Activated T-helper 2 cell treated with anti-CD3 and anti-CD28 coated beads, Interferon-gamma antibody, Interleukin-2, Interleukin-4, amounts not matched to agents 10 μg/mL and 5 μg/mL and 100 μg/mL, durations not matched to agents 14 hours and 24 hours and 36 hours (primary cell): ENCODE measurements at places on chromosomes 4 and X.

GRCh38 chr4:108861334-108861733 lies 98.5 kb upstream of the ETNPPL start:
- no peak overlapping the region for H3K27ac ChIP-seq
- peaks cover 13% of the 10 kb centered on the region for H3K4me1 ChIP-seq
- no peaks in the 10 kb centered on the region for H3K36me3 ChIP-seq
- peaks cover 13% of the 10 kb centered on the region for H3K27me3 ChIP-seq

DNA sequence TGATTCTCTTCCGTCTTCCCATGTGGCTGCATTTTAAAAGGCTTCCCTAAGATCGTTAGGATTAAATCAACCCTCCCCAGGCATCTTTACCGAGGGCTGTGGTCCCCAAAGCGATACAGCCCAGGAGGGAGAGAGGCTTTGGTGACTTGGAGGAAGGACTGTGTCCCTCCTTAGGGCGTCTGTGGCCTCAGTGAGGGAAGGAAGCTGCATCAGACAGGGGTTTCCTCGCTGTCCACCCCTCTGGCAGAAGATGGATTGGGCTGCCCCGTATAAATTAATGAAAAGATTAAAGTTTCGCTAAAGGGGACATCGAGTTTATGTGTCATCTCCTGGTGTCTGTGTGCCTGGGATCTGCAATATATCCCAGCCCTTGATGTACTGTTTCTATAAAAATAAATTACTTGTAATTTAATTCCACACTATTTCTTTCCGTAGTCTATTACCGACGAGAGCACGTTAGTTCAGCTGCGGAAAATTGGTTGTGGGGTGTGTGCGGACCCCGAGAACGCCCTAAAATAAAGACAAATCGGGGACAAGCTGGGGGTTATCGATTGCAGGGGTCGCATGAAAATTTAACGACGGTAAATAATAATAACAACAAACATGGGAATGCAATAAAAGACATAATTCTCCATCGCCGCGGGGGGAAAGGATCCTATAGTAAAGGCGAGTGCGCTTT lies 6.5 kb downstream of the SHOX start:
- no peak overlapping the region for H3K27ac ChIP-seq
- H3K27me3 ChIP-seq = peaks cover 48% of the 10 kb centered on the region
- no peaks in the 10 kb centered on the region for H3K36me3 ChIP-seq
- DNase-seq = no peak
- no peaks in the 10 kb centered on the region for H3K4me1 ChIP-seq
- H3K4me3 ChIP-seq = no peak overlapping the region

GRCh38 chrX:102833136-102833535 lies 103.9 kb upstream of the RAB40AL start:
- H3K4me3 ChIP-seq = no peak overlapping the region
- no peak overlapping the region for H3K27ac ChIP-seq
- no peak for DNase-seq
- H3K27me3 ChIP-seq = no peaks in the 10 kb centered on the region
- H3K36me3 ChIP-seq = peaks cover 3% of the 10 kb centered on the region
- no peaks in the 10 kb centered on the region for H3K4me1 ChIP-seq

DNA sequence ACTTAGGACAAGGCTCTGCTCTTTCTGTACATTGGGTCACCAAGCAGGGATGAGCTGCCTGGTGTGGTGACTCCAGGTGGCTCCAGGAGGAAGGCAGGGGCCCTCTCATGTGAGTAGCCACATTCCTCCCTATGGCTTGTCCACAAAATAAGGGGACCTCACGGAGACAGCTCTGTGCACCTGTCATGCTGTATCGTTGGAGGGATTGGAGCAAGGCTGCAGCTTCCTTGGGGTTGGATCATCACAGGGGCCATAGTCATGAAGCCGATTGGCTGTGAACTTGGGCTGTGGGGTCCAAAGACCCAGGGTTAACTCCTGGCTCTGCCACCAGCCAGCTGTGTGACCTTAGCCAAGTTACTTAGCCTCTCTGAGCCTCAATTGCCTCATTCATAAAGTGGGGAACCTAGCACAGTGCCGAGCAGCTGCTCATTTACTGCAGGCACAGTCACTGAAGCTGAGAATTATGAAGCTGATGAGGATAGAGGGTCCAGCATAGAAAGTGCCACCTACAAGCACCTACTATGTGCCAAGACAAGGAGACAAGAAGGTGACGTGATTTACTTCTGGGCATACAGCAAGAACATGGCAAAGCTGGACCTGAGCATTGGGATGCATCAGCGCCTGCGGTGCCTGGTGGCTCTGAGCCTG lies 11.8 kb upstream of the KIAA0232 start:
- no peak overlapping the region for H3K4me3 ChIP-seq
- no peaks in the 10 kb centered on the region for H3K27me3 ChIP-seq
- peaks cover 12% of the 10 kb centered on the region for H3K4me1 ChIP-seq
- H3K27ac ChIP-seq = no peak overlapping the region
- DNase-seq = no peak
- no peaks in the 10 kb centered on the region for H3K36me3 ChIP-seq

DNA sequence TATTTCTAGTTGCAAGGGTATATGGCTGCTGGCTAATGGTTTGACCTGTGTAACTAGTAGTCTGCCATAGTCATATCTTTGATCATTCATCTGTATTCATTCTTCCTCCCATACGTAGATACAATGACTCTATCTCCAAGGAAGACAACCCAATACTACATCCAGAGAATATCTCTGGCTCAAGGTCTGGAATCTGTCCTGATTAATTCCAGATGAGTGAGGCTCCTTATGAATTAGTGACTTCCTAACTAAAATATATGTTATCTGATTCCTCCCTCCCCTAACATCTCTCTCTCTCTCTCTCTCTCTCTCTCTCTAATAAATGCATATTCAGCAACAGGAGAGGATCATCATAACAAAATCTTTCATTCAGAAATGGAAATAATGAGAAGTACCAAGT lies 641.5 kb downstream of the FAT4 start:
- no peaks in the 10 kb centered on the region for H3K27me3 ChIP-seq
- no peak overlapping the region for H3K4me3 ChIP-seq
- no peaks in the 10 kb centered on the region for H3K36me3 ChIP-seq
- no peak for DNase-seq

DNA sequence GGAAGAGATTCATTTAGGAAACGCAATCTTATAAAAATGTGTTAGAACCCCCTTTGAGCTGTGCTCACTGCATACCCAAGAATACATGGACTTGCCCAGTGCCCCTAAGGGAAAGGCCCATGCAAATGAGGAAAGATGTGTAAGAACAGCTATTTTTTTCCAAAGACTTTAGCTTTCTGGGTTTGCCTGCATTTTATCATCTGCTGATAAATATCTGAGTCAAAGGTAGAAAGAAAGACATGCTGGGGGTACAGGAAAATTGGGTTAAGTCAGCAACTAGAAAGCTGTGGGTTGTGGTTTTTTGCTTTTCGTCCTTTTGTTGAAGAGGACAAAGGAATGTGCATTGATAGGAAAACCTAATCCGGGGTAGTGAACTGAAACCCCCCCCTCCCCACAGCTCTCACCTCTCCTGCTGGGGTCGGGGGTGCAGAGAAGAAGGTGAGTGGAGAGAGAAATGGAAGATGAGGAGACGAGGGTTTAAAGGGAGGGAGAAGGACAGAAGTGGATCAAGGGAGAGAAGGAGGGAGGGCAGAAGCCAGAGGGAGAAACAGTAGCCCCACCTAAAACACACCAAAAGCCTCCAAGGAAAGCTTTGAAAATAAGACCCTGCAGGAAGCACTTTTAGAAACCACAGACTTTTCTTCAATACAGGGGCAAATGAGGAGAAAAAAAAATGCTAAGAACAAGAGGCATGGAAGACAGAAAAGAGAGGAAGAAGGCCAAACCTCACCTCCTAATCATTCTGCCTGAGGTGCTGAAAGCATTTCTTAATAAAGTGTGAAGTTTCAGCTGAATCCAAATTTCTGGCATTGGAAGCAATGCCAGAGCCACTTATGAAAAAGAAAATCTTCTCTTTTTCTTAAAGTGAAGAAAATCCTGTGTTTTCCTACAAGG lies 49.3 kb downstream of the KDR start:
- no peak overlapping the region for H3K27ac ChIP-seq
- H3K36me3 ChIP-seq = no peaks in the 10 kb centered on the region
- H3K4me1 ChIP-seq = peaks cover 6% of the 10 kb centered on the region
- no peak overlapping the region for H3K4me3 ChIP-seq
- no peaks in the 10 kb centered on the region for H3K27me3 ChIP-seq

DNA sequence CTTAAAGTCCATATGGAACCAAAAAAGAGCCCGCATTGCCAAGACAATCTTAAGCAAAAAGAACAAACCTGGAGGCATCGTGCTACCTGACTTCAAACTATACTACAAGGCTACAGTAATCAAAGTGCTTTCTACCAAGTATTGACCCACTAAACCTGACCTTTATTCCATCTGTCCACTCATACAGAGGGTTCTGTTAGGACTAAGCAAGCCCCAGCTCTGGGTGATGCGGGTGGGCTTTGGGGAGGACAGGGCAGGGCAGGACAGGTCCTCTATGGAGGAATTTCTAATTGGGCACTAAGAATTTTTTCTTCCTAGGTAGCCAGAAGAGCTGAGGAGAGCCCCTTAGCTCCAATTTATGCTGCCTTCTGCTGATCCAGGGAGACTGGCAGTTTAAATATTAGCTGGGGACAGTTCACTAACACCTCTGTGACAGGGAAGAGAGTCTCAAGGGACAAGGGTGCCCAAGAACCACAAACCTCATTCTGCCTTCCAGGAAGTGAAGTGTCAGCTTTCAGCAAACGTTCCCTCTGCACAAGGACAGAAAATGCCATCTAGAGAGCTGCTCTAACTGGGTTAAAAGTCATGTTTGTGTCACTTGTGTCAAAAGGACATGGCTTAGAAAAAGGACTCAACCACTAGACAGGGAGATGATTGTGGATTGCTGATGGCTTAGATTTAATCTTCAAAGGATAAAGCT lies 143.2 kb downstream of the KIT start:
- no peaks in the 10 kb centered on the region for H3K27me3 ChIP-seq
- H3K4me3 ChIP-seq = no peak overlapping the region
- peaks cover 2% of the 10 kb centered on the region for H3K4me1 ChIP-seq
- H3K27ac ChIP-seq = no peak overlapping the region
- H3K36me3 ChIP-seq = no peaks in the 10 kb centered on the region
- DNase-seq = no peak

GRCh38 chrX:96566878-96567277 lies 117.8 kb upstream of the DIAPH2 start:
- no peak overlapping the region for H3K27ac ChIP-seq
- H3K27me3 ChIP-seq = no peaks in the 10 kb centered on the region
- no peak overlapping the region for H3K4me3 ChIP-seq

GRCh38 chrX:10142041-10142599 lies 14.7 kb upstream of the CLCN4 start:
- no peaks in the 10 kb centered on the region for H3K27me3 ChIP-seq
- H3K27ac ChIP-seq = no peak overlapping the region
- no peak for DNase-seq
- no peak overlapping the region for H3K4me3 ChIP-seq

- H3K4me3 ChIP-seq = no peak overlapping the region
- H3K27ac ChIP-seq = no peak overlapping the region
- peaks cover 9% of the 10 kb centered on the region for H3K36me3 ChIP-seq
These were observed 57.5 kb downstream of the GPR82 start for GRCh38 chrX:41781500-41781899.

- H3K4me1 ChIP-seq = peaks cover 9% of the 10 kb centered on the region
- no peak overlapping the region for H3K27ac ChIP-seq
- no peak for DNase-seq
- H3K4me3 ChIP-seq = peak overlapping the region; percentile 94
- H3K36me3 ChIP-seq = no peaks in the 10 kb centered on the region
- H3K27me3 ChIP-seq = peaks cover 18% of the 10 kb centered on the region
These were observed 35.9 kb upstream of the GRPEL1 start for GRCh38 chr4:7103607-7104365.

DNA sequence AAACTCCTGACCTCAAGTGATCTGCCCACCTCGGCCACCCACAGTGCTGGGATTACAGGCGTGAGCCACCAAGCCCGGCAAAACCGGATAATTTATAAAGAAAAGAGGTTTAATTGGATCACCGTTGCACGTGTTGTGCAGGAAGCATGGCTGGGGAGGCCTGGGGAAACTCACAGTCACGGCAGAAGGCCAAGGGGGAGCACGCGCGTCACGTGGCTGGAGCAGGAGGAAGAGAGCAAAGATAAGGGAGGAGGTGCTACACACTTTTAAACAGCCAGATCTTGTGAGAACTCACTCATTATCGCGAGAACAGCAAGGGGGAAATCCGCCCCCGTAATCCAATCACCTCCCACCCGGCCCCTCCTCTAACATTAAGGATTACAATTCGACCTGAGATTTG lies 177.9 kb upstream of the TENM3 start:
- H3K27ac ChIP-seq = no peak overlapping the region
- no peak overlapping the region for H3K4me3 ChIP-seq
- DNase-seq = no peak

GRCh38 chr4:26837993-26838842 lies 22.4 kb upstream of the STIM2 start:
- no peak for DNase-seq
- H3K4me3 ChIP-seq = no peak overlapping the region
- H3K27ac ChIP-seq = no peak overlapping the region
- H3K36me3 ChIP-seq = no peaks in the 10 kb centered on the region
- H3K4me1 ChIP-seq = peaks cover 4% of the 10 kb centered on the region
- H3K27me3 ChIP-seq = peaks cover 5% of the 10 kb centered on the region

GRCh38 chr4:142512161-142512560 lies 333.9 kb downstream of the INPP4B start:
- no peaks in the 10 kb centered on the region for H3K27me3 ChIP-seq
- no peaks in the 10 kb centered on the region for H3K4me1 ChIP-seq
- H3K27ac ChIP-seq = no peak overlapping the region
- no peak for DNase-seq

DNA sequence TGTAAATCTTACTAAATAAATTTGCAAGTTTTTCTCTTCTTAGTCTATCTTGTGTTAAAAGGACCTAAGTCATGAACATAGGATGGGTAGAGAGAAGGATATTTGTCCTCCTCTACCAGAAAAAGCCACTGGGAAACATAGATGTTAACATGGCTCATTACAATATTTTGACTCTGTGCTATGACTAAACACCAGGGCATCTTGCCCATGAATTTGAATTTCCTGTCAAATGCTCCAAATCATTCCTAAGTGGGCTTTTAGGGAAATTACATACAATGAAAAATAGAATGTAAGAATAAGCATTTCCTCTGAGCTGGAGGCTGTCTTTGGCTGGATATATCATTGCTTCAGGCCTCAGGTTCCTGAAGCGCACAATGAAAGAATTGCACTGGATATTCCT lies 39.1 kb downstream of the ANOS1 start:
- no peaks in the 10 kb centered on the region for H3K36me3 ChIP-seq
- H3K4me1 ChIP-seq = no peaks in the 10 kb centered on the region
- no peak overlapping the region for H3K27ac ChIP-seq
- no peak overlapping the region for H3K4me3 ChIP-seq

DNA sequence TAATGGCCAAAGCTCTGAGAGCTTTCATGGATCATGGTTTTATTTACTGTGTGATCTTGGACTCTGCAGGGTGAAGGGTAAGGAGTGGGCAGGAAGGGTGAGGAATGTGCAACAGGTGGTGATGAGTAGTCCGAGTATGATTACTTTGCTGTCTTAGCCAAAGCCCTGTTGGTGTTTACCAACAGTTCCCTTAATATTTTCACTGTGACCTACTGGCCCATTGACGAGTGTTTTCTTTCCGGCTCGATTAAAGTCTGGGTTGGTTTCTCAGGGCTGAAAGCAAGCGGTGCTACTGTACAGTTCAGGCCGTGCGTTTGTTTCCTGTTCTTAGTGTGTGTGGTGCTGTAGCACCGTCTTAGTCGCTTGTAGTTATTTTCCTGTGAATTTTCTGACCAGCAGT lies 2.6 kb downstream of the ARHGAP24 start:
- no peaks in the 10 kb centered on the region for H3K36me3 ChIP-seq
- peaks cover 29% of the 10 kb centered on the region for H3K27me3 ChIP-seq
- no peak overlapping the region for H3K4me3 ChIP-seq
- no peak overlapping the region for H3K27ac ChIP-seq
